ENCODE measurements at places on chromosomes 13 and 19.

DNA sequence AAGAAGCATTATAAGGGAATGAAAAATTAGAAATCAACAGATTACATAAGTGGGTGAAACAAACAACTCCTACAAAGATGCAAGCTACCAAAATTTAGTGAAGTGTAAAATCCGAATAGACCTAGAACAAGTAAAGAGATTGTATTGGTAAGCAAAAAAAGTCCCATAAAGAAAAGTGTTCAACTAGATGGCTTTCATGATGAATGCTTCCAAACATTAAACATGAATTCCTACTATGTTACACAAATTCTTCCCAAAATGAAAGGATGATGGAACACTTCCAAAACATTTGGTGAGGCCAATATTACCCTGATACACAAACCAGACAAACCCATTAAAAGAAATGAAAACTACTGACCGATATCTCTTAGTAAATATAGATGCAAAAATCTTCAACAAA is 139.0 kb downstream of the GPC5 start:
- DNase-seq = no peak

DNA sequence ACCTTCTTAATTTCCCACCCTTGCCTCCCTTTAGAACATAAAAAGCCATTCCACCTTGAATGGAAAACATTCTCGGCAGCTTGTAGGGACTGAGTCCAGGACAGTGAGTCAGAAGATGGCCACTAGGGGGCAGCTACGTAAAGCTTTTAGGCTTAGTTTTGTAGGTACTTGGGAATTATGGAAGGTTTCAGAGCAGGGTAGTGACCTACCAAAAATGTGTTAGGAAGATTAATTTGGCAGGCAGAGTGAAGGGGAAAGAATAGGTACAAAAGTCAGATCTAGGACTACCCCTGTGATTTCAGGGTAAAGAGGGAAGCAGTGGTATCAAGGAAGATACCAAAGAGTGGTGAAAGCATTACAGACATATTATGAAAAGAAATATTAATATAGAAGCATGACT is 198.4 kb downstream of the NDFIP2 start:
- DNase-seq = peak; percentile 70

DNA sequence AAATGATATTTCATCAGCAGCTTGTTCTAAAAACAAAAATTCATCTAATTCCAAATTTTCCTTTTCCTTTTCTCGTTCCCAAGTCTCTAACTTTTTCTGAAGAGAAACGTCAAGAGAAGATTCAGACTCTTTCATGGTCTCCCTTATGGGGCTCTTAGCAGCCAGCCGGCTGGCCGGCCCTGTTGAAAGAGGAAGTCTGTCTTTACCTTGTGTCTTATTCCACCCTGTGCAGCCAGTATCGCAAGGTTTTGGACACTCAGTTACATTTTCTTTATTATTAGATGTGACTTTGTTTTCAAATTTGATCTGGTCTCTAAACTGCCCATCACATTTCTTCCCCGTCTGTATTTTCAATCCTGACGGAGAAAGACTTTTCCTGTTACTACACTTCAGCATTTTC is 142.3 kb downstream of the RNF17 start:
- no peak for DNase-seq

DNA sequence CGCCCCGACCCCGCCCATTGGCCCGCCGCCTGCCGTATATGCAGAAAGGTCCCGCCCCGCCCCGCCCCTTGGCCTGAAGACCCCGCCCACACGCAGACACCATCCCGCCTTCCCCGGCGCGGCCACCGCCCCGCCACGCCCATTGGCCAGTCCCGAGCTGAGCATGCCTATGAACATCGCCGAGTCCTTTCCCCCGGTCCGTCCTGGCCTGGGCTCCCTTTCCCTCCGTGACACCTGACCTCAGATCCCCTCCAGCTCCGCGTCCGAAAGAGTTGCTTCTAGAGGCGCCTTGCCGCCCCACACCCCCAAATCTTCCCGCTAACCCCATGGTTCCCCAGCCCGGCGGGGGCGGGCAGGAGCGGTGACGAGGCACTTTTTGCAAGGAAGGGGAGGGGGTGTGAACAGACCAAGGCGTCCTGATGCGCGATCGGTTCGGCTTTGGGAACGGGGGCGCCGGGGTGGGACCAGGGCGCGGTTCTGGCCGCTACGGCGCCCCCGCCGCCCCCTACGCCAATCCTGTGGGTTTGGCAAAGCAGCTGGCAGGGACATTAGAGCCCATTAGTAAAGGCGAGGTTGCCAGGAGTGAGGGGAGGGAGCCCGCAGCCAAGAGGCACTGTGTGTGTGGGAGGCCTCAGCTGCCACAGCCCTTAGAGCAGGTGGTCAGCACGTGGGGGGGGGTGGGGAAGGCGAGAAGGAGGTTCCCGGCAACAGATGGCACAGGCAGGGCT is 406 bp upstream of the NUMBL start:
- peak; percentile 94 for DNase-seq

DNA sequence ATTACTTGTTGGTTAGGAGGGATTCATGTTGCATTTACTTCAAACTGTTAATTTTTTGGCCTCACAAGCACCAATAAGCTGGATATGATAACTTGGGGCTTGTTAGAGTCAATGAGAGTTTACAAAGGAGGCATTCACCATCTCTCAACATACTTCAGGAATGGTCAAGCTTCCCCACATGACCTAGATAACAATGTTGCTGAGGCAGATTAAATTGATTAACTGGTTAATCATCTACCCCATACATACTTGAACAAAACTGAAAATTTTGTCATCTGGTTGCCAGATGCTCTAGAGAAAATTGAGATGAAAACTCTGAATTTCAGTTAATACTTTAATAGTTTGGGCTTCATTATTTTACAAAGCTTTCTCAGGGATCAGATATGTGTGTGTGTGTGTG is 43.0 kb upstream of the UBL3 start:
- DNase-seq = no peak

- DNase-seq = no peak
Observed at GRCh38 chr19:30857966-30858490, 485.8 kb downstream of the ZNF536 start.

DNA sequence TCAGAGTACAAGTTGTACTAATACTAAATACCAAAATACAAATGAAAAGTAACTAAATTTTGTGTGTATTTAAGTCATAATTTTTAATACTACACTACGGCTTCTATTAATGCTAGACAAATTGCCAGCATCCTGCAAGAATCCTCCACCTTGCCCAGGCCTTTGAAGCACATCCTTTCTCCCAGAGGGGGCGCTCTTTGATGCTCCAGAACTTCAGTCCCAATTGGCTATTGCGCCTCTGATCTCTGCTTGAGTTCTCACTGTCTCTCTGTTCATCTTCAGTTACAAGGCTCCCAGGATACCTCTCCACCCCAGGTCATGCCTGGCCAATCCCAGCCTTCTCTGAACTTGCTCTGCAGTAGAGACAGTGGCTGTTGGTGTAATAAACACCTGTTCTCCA is 141.0 kb downstream of the DCLK1 start:
- DNase-seq = no peak

GRCh38 chr13:113403255-113404104 is 39.5 kb upstream of the GRTP1 start:
- DNase-seq = no peak

- no peak for DNase-seq
Observed at GRCh38 chr19:1680976-1681375, 28.6 kb upstream of the TCF3 start.

DNA sequence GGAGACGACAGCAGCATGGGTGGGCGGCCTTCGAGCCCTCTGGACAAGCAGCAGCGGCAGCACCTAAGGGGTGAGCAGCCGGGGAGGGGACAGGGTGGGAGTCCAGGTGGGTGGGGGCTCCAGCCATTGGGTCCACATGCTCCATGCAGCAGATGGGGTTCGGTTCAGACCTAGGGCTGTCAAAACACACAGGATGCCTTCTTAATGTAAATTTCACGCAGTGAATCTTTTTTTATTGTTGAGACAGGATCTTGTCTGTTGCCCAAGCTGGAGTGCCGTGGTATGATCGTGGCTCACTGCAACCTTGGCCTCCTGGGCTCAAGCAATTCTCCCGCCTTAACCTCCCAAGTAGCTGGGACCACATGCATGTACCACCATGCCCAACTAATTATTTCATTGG is 15.9 kb downstream of the PGLS start:
- no peak for DNase-seq

DNA sequence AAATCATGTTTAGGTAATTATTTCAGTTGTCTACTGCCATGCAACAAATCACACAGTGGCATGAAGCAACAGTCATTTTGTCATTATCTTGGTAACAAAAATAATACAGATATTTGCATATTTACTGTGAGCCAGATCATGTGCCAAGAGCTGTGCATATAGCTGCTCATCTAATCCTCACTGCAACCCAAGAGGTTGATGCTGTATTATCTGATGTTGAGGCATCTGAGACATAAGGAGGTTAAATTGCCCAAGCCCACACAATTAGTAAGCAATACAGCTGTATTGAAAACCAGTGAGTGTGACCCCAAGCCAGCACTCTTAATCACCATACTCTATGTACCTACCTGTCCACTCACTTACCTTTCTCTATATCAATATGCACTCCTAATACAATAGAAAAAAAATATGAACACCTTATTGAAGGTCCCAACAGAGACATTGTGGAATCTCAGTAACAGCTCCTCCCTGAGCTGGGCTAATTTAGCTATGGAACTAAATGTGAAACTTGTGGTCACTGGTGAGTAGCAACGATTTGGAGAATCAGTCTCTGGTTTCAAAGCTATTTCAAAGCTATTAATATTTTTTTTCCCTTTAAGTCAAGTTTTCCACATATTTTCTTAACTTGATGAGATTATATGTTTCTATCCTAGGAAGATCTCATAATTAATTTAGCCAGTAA is 185.2 kb downstream of the KLF12 start:
- DNase-seq = no peak

- peak; percentile 22 for DNase-seq
Observed at GRCh38 chr19:32324631-32325285, 20.7 kb upstream of the ZNF507 start.

- DNase-seq = peak; percentile 88
Observed at GRCh38 chr13:44331912-44332851, 41.4 kb upstream of the SERP2 start.

GRCh38 chr13:102536196-102536595 is 60.6 kb upstream of the TPP2 start:
- DNase-seq = no peak

GRCh38 chr19:30154410-30154809 is 212.4 kb downstream of the URI1 start:
- DNase-seq = no peak

DNA sequence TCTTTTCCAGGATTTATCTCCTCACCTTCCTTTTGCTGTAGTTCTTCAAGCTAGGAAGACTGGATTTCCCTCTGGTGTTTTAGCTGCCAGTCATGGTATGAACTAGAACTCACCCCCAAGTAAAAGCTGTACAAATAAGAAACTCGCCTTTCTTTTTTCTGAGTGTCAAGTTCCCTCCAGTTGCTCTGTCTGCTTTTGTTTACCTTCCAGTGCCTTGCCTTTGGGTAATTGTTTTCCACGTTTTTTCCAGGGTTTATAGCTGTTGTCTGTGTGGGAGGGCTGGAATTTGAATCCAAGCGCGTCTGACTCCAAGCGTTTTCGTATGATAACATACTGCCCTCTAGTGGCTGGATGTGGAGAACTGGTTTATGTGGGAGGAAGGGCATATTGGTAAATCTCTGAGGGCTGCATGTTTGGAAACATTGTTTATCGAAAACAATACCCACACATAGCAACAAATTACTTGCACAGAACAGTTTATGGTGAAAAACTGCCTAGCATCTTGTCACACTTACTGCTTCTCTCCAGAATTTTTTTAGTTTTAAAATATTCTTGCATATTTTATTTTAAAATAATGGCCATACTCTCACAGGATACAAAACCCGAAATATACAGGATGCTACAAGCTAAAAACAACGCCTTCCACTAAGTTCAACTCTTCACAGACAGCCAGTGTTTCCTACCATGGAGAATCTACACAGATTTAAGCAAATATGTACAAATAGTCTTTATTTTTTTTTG is 19.2 kb downstream of the RCN3 start:
- DNase-seq = peak; percentile 79

DNA sequence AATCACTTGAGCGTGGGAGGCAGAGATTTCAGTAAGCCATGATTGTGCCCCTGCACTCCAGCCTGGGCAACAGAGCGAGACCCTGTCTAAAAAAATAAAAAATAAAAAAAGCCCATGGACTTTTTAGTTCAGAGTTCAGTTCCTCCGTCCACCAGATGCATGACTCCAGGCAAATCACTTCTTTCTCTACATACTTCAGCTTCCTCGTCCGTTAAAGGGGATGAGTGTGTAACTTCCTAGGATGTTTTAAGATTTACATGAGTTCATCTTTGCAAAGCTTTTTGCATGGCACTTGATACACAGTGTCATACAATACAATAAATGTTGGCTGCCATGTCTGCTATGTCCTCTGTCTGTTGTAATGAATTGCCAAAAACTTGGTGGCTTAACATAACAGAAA is 10.0 kb upstream of the FFAR2 start:
- DNase-seq = no peak

DNA sequence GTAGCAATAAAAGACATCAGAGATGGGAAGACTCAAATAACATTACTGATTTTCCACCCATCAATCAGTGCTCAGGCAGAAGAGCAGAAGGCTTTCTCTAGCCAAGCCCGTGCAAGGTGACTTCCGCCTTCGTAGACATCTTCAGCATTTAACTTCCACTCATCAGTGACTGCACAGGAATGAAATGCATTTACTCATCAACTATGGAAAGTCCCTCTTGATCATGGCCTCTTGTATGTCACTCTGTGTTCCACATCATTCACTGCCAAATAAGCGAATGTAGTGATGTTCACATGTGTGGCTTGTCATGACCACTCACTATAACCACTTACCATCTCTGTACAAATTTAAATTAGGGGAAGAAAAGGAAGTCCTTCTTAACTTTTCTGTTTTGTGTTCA is 49.4 kb downstream of the SACS start:
- no peak for DNase-seq

- no peak for DNase-seq
Observed at GRCh38 chr13:32376642-32377415, 51.1 kb downstream of the N4BP2L1 start.

DNA sequence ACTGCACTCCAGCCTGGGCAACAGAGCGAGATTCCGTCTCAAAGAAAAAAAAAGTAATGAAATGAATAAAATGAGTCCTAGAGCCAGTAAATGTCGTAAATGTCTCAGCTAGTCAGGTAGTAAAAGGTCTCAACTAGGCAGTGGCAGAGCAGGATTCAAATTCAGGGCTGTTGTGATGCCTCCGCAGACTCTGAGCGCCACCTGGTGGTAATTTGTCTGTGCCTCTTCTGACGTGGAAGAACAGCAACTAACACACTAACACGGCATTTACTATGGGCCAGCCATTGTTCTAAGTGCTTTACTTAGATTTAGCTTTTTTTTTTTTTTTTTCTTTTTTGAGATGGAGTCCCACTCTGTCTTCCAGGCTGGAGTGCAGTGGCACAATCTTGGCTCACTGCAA is 30.2 kb downstream of the CYP2F1 start:
- peak; percentile 29 for DNase-seq

GRCh38 chr13:37960427-37960826 is 90.9 kb upstream of the TRPC4 start:
- no peak for DNase-seq

All from NCI-H524 (cell line).